ENCODE measurements at places on chromosomes 11 and 22.

DNA sequence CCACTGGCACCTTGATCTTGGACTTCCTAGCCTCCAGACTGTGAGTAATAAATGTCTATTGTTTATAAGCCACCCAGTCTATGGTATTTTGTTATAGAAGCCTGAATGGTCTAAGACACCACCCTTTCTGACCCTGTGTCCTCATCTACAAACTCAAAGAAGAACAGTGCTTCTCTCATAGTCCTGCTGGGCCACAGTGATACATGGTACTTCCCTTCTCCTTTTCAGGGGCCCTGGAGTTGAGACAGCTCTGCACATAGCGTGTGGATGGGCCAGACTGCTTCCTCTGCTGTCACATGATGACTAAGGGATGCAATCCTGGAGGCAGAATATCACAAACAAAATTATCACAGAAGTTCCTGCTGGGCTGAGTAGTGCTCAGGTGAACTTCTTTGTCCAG is 5.0 kb downstream of the KCNJ11 start:
- no peak for DNase-seq

GRCh38 chr11:6240781-6241180 is 1.9 kb downstream of the CNGA4 start:
- DNase-seq, result no peak

GRCh38 chr22:31288496-31289240 is 3.6 kb downstream of the PIK3IP1 start:
- no peak for DNase-seq

DNA sequence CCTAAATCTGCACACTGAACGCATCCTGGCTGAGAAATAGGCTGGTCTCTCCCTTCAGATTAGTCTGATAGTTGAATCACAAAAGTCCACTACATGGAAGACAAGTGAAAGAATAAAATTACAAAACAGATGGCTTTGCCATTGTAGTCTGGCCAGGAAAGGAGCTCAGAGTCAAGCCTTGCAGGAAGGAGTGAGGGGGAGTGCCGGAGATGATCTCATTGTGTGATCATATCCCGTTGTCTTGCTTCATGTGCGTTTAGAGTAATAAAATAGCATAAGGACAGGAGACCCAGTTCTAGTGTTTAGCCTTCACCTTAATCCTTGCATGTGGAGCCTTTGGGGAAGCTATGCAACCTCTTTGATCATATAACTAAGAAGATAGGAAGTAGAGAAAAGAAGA is 666.7 kb upstream of the RAG2 start:
- no peak for DNase-seq

- no peak for DNase-seq
Measured at GRCh38 chr11:78432058-78432515, 14.5 kb upstream of the GAB2 start.

- DNase-seq, result no peak
Measured at GRCh38 chr22:29679316-29679715, 40.5 kb upstream of the CABP7 start.

DNA sequence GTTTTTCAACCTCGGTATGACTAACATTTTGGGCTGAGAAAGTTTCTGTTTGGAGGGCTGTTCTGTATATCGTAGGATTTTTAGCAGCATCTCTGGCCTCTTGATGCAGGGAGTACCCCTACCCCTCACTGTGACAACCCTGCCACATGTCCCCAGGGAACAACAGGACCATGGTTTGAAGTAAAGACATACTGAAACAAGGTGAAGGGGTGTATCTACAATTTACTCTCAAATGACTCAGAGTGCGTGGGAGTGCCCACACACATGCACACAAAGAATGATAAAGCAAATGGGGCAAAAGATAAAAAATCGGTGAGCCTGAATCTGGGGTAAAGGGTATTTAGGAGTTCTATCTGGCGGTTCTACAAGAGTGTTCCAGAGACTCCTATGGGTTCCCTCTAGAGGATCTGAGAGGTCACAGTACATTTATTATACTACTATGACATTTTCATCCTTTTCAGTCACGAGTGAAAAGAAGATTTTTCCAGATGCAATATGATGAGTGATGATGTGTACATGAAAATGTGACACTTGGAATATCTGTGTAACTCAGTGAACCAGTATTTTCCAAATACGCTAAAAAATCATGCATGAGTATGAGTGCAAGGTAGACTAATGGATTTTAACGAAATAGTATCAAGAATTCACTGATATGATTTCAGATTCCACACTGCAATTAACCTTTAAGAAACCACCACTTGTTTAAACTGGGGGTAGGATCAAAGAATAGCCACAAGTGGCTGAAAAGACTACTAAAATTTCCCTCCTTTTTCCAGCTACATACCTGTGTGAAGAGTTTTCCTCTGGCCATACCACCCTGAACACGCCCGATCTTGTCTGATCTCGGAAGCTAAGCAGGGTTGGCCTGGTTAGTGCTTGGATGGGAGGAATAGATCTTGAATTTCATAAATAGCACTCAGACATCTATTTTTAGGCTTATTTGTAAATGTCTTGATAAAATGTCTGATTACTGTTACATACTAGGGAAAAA is 56.3 kb upstream of the YPEL1 start:
- peak; percentile 51 for DNase-seq

DNA sequence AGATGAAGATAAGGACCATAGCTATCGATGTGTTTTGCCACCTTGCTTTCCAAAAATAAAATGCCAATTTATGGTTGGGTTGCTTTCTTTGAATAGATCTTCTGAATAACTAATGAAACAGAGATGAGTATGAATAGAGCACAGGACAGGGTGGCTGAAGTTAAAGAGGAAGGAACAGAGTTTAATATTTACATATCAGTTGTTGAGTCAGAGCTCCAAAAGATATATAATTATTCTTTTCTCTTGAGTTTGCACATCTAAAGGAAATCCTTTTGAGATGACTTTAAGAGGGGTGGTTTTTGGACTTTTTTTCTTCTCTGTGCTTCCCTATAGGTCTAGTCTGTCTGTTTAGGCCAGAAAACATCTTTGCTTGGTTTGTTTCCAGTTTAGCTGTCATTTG is 115.2 kb downstream of the DDX10 start:
- DNase-seq, result no peak

DNA sequence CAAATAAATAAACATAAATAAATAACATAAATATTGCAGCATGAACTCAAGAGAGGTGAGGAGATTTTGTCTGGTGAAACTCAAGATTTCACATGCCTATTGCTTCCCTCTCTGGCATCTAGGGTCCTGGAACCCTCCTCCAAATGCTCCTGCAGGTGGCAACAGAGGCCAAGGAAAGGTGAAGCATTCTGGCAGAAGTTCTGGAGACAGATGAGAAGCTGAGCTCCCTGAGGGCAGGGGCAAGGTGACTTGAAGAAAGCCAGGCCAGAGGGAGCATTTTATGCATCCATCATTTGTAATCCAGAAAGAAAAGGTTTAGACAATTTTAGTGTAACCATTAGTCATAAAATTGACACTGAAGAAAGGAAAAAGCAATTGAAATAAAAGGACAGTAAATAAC is 64.9 kb downstream of the ENDOD1 start:
- DNase-seq, result peak; percentile 24

GRCh38 chr22:33111491-33111890 is 53.3 kb upstream of the SYN3 start:
- DNase-seq, result no peak

- DNase-seq, result no peak
Measured at GRCh38 chr11:69470301-69470700, 11.2 kb upstream of the LINC01488 start.

- no peak for DNase-seq
Measured at GRCh38 chr11:75939992-75940391, 125.0 kb downstream of the UVRAG start.

GRCh38 chr11:130448416-130449309 is at the start of gene ADAMTS15:
ADAMTS15 (plus strand) TSS chr11:130448645; CDS start chr11:130448974, 329 bp downstream.
- DNase-seq, result no peak

Data from activated CD4-positive, alpha-beta T cell treated with anti-CD3 and anti-CD28 coated beads, Interleukin-2, amount 50 U/mL, for 24 hours (primary cell).